ENCODE measurements at places on chromosomes 5 and 9.
A peak's percentile ranks its signal among the peaks of the same experiment; 100 is the strongest.

- DNase-seq, result no peak
These were observed 1037.3 kb upstream of the ACO1 start for GRCh38 chr9:31347082-31347617.

GRCh38 chr5:135455876-135456237, 3.7 kb upstream of the TIFAB start:
- DNase-seq, result peak; percentile 46

DNA sequence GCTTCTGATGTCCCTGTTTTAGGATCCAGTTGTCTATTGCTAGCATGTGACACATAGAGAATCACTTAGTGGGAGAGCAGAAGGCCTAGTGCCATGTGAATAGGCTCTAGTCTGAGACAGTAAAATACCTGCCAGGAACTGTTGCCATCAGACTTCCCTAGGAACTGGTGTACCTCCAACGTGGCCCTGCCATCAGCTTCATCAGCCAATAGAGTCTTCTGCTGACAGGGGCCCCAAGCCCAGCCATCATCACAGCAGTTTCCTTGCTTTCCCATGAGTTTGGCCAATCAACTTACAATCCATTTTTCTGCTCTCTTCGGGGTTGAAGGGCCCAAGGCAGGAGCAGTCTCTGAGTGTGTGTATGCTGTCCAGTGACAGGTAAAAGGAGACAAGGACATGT, 128.4 kb upstream of the ADRA1B start:
- DNase-seq, result no peak

GRCh38 chr9:70347046-70347445, 67.4 kb downstream of the KLF9 start:
- no peak for DNase-seq

DNA sequence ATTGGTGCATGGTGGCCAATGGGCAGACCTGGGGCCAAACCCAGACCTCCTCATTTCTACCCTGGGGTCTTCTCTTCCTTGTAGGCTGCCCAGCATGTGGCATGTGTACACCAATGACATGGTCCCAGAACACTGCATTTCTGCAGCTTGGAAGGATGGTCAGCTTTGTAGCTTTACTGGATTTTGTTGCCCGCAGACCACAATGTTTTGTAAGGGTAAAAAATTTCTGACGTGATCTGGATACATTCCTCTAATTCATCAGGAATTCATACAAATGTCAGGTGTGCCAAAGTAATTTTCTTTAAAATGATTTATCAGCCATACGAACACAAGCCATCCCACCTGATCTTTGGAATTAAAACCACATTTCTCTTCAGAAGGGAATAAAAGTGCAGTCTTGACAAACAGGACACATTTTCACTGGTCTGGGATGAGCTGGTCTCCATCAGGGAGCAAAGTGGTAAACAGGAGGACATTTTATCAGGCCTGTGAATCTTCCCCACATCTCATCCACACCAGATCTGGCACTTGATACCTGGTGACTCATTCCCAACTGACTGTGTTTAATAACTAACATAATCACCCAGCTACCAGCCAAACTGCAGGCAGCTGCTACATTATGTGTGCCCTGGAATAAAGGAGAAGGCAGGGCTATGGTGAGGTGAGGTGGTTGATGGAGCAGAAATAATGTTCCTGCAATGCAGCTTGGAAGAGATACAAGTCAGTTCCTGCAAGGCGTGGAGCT, 103.9 kb downstream of the SPOCK1 start:
- peak; percentile 75 for DNase-seq

GRCh38 chr5:14664270-14665100, at the start of gene OTULIN:
Gene OTULIN, plus strand, starts transcription at chr5:14664718. Its CDS starts 108 bp downstream, at chr5:14664826.
- peak; percentile 95 for DNase-seq

- no peak for DNase-seq
These were observed 1.2 kb downstream of the COQ4 start for GRCh38 chr9:128323791-128324190.

DNA sequence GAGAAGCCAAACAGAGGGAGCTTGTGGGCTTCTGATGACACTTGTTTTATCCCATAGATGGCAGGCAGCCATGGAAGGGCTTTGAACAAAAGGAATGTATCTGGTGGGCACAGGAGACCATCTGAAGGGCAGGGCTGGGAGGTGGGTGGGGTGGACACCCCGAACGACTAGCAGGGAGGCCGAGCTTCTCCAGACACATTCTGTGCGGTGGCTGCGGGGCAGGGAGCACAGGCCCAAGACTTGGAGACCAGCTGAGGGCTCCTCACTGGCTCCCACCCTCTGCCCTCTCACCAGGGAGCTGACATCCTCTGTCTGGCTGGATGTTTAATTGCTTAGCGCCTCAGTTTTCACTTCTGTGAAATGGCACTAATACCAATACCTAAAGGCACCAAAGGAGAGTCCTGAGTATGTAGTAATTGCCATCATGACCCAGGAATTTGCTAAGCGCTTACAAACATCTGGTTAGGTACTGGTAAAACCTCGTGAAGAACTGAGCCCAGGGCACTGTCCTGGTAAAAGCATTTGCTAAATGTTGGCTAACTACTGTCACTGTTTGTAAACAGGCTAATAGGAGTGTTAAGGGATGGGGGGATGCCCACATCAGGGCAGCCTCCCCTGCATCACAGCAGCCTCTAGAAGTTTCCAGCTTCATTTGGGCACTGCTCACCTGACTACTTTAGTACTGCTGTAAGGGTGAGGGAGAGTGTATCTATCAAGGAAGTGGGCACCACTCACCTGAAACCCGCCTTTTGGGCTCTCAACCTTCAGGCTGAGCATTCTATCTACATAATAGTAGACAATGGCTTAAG, 2.1 kb upstream of the PHF2 start:
- no peak for DNase-seq

DNA sequence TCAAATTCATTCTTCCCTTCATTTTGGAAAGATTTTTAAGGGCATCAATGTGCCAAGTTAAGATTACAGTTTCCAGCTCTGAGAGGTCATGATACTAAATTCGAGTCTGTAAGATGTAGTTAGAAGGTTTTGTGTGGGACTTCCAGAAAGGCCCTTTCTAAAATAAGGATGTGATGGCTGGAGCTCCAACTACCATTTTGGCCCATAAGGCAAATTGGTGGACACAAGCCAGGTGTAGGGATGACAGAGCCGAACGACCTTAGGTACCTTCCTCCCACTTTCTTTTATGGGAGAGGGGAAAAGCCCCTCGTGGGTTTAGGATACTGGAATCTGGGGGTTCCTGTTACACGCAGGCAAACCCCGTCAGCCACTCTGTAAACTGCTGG, 54.3 kb upstream of the PTPDC1 start:
- no peak for DNase-seq

GRCh38 chr5:11596657-11597071, 307.6 kb downstream of the CTNND2 start:
- DNase-seq, result no peak

DNA sequence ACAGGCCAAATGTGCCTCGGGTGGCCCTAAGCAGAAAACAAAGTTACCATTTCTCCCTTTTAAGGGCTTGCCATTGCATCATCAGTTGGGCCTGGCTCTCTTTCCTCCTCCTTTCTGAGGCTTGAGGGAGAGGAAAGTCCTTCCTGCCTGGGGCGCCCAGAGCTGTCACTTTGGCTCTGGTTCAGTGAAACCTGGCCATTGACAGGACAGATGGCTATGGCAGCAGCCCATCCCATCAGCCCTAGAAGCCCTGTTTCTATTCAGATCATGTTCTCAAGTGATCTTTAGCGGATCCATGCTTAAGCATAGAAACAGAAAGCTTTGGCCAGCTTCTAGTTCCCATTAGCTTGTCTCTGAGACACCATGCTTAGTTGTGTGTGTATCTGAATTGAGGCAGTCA, 293.4 kb downstream of the YTHDC2 start:
- no peak for DNase-seq

DNA sequence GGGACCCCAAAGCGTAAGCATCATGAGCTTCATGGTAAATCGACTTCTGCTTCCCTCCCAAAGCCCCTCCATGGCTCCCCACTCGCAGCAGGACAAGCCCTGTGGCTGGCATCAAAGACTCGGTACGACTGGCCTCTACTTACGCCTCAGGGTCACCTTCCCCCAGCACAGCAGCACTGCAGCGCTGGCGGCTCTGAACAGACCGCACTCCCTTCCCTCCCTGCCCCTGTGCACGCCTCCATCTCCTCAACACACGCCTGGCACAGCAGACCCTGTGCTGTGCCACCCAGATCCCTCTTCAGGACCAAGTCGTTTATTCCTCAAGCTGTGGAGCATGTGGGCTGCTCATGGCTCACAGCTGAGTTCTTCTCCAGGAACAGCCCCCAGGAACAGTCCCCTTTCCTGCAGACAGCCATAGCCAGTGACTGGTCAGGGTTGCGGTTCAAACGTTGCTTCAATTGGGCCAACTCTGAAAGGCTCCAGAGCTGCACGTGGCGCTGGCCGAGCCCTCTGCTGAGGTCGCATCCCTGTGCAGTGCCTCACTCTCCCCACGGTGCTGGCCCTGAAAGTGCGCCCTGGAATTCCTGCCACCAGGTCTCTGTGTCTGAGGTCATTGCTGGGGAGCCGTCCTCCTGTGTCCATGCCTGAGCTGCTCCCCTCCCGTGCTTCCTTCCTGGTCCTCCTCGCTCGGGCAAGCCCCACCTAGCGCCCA, 88.0 kb downstream of the ZNF354C start:
- DNase-seq, result no peak

GRCh38 chr5:68562308-68562707, 346.8 kb downstream of the PIK3R1 start:
- DNase-seq, result no peak

DNA sequence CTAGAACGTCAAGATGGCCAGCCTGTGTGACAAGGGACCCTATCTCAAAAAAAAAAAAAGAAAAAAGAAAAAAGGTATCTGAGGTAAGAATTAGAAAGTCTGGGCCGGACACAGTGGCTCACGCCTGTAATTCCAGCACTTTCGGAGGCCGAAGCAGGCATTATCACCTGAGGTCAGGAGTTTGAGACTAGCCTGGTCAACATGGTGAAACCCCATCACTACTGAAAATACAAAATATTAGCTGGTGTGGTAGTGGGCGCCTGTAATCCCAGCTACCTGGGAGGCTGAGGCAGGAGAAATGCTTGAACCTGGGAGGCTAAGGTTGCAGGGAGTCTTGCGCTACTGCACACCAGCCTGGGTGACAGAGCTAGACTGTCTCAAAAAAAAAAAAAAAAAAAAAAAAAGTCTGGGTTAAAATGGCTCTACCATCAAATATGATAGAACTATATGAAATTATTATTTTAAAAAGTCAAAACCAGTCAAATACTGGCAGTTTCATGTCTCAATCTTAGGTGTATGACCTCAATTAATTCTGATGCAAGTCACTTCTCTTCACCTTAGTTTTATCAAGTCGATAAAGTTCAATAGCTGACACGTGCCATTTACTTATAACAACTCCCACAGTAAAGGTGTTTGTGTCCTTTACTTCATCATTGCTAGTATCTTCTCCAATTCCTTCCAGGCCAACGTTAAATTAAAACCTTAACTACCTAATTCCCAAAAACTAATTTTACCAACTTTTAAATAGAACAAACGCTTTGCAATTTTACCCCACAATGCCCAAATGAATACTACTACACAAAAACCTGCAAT, 1.1 kb downstream of the RPS23 start:
- DNase-seq, result no peak

- DNase-seq, result no peak
These were observed 112.7 kb downstream of the NTRK2 start for GRCh38 chr9:84781931-84782866.

- DNase-seq, result no peak
These were observed 236.5 kb upstream of the TRIM32 start for GRCh38 chr9:116450378-116451139.

DNA sequence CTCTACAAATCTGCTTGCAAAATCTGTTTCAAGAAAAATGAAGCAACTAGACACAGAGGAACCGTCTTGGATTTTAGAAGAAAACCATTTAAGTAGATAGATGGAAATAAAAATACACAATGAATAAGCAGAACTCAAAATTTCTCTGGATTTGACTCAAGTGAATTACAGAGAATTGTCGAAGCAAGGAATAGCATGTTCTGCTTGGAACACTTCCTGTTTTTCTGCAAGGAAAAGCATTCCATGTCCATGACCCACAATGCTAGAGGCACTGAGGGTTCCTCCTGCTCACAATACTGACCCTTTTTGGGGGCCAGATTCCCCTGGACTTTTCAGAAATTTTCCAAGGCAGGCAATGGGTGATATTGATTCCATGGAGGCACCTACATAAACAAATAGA, 29.8 kb downstream of the PRUNE2 start:
- DNase-seq, result no peak

- DNase-seq, result no peak
These were observed 1565.0 kb upstream of the WWC1 start for GRCh38 chr5:166726406-166726805.

GRCh38 chr9:19231904-19232822, 1.7 kb downstream of the DENND4C start:
- no peak for DNase-seq

Data from sigmoid colon (tissue), 7 donors.